LHCN-M2 (cell line): ENCODE measurements at places on chromosomes 1 and 21. TPM values are rescaled to one million over a fixed set of nuclear protein-coding genes. Genes with fewer than 3 reads are reported as not detected.

ADAM30 gene
- not detected in 2 replicates for total RNA-seq

MTMR11 gene
- 6.0 and 7.6 TPM in 2 replicates for total RNA-seq

CAPN8 gene
- not detected in 2 replicates for total RNA-seq

MYCL gene
- 4.4 and 9.6 TPM in 2 replicates for total RNA-seq

B3GALT2 gene
- total RNA-seq = 2.5 and 5.7 TPM in 2 replicates

NR0B2 gene
- total RNA-seq = not detected in 2 replicates

TIE1 gene
- total RNA-seq = 0.11 and 0.58 TPM in 2 replicates

LEMD1 gene
- total RNA-seq = not detected in 2 replicates

GNG12 gene
- total RNA-seq = 127 and 134 TPM in 2 replicates
